ENCODE measurements at places on chromosomes 4 and X. TPM values are rescaled to one million over a fixed set of nuclear protein-coding genes. Genes with fewer than 3 reads are reported as not detected.

HAND2 gene
- total RNA-seq: under 0.01 TPM

PAGE2 gene
- total RNA-seq: not detected

SSX7 gene
- not detected for total RNA-seq

CXCL10 gene
- 0.33 TPM for total RNA-seq

DRP2 gene
- 0.50 TPM for total RNA-seq

ARAP2 gene
- total RNA-seq: 3.0 TPM

ZNF718 gene
- 4.8 TPM for total RNA-seq

BGN gene
- 10.1 TPM for total RNA-seq
